ENCODE measurements at places on chromosomes 5 and 9.

- DNase-seq = no peak
Observed at GRCh38 chr5:72434056-72434780, 73.0 kb downstream of the ZNF366 start.

DNA sequence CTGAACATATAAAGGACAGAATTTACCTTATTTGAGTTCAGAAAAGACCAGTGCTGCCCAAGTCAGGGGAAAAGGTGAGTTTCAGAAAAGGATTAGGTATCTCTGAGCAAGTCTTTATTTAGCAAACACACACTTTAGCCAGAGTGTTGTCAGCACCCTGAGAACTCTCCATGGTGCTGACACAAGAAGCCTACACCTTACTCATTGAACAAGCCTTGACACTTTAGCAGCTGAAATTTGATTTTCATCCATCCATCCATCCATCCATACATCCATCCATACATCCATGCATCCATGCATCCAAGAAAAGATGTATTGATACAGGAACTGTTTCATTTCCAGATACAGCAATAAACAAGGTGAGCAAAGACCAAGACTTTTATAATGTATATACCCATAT, 311.2 kb downstream of the TRIM32 start:
- no peak for DNase-seq

- DNase-seq = no peak
Observed at GRCh38 chr5:93477816-93478215, 103.2 kb downstream of the NR2F1-AS1 start.

GRCh38 chr5:181119105-181119504, 11.9 kb downstream of the OR2V1 start:
- DNase-seq = no peak

GRCh38 chr5:42590566-42590965, 166.1 kb upstream of the CCDC152 start:
- DNase-seq = no peak

DNA sequence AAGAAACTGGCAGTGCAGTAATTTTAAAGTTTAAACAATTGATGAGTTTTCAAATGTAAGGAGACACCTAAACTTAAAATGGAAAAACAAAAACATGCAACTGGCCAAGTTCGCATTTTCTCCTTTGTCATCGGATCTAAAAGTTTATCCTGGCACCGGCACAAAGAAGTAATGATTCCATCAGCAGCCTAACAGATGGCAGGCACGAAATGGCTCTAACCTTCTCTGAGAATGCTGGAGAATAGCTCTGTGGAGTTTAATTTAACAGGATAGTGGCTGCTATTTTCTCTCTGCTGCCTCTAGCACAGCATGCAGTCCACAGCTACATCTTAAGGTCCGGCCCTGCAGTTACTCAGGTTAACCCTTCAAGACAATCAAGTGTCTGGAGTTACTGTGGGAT, 82.2 kb downstream of the PRELID2 start:
- DNase-seq = no peak

DNA sequence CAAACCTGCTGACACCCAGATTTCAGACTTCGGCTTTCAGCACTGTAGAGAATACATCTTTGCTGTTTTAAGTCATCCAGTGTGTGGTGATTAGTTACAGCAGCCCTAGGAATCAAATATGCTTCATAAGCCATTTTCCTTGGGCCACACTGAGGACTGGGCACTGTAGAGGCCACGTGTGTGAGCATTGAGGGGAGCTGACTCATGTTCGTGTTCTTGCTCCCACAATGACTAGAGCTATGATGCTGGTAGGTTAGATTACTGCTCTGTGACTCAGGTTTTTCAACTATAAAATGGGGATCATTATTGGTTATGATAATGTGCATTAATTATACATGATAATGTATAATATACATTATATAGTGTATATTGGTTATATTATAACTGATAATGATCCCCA, 96.5 kb upstream of the PALM2AKAP2 start:
- DNase-seq = no peak

DNA sequence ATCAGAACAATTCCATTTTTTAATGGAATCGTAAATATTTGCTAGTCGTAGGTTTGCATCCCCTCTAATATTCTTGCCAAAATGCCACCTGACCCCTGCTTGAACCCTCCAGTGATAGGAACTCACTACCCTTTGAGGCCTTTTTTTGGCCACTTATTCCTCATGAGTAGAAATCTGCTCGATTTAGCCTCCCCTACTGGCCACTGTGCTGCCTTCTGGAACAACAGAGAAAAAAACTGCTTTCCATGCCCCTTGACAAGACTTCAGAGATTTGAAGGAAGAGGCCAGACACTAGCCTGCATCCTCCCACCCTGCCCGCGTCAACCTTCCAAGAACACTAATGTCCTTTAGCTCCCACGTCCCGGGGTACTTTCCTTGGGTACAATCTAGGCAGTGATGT, 4.1 kb downstream of the CCDC69 start:
- no peak for DNase-seq

DNA sequence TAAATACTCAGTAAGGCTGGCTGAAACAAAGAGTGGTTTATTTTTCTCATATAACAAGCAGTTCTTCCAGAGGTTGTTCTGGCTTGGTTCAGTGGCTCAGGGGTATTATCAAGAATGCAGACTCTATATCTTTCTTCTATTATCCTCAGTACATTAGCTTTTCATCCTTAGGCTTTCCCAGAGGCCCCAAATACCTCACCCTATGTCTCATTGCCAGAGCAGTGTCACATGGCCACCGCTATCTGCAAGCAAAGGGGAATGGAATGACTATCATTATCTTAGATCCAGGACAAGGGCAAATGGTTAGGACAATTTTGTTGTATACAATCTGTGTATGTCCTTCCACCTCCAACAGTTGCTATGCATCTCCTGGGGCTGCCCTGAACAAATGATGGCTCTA, 69.0 kb upstream of the SNX2 start:
- no peak for DNase-seq

DNA sequence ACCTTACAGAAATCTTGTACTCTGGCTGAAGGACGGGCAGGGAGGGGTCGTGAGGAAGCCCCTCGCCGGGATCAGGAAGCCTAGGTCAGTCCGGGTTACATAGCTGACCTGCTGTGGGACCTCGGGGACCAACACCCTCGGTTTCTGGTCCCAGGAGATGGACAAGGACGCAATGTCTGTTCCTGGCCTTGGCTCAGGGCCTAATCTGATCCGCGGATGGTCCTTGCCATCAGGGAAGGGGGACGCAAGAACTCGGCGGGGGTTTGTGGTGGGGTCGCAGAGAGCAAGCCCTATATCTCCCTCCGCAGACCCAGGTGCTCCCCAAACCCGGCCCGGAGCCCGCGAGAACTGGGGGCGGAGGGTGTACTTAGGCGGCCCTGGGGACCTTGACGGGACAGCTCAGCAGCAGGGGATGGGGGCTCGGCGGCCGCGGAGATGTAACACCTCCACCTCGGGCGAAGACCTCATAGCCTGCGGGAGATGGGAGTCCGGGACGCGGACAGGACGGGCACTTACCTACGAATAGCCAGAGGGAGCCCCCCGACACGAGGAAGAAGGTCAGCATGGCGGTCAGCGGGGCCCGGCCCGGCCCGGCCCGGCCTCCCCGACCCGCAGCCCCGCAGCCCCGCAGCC, 353 bp downstream of the ACSL6 start:
- DNase-seq = no peak

DNA sequence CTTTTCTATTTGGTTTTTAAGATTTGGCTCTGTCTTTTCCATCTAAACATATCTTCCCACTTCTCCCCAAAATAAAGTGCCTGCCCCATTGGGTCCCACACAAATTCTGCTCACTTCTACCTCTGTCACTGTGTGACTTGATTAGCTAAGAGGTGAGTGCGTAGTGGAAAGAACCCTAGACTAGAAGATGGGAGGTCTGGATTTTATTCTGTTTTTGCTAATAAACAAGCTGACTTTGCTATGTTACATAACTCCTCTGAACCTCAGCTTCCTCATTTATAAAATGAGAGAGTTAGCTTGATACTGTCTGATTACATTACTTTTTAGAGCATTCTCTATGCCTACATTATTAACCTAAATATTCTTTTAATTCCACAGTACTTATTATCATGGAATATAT, 51.3 kb upstream of the PTGER4 start:
- DNase-seq = no peak

GRCh38 chr5:4927097-4927496, 213.0 kb upstream of the ADAMTS16 start:
- no peak for DNase-seq

DNA sequence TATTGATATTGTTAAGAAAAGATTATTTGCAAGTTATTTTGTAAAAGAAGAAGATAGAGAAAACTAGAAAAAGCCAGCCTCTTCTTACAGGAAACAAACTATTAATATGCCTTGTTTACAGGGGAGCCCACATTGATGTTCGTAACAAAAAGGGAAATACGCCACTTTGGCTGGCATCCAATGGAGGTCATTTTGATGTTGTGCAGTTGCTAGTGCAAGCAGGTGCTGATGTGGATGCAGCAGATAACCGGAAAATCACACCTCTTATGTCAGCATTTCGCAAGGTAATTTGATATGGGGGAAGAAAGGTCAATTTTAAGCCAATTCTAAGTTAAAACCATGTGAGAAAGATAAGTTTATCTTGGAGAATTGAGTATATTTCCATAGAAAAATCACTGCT, 37.6 kb upstream of the EIF4EBP3 start:
- no peak for DNase-seq

- DNase-seq = no peak
Observed at GRCh38 chr5:172661526-172661925, 20.5 kb downstream of the NEURL1B start.

GRCh38 chr9:116686135-116686534, 970 bp upstream of the TRIM32 start:
- no peak for DNase-seq
